Stimulated activated CD8-positive, alpha-beta memory T cell treated with anti-CD3 and anti-CD28 coated beads, Interleukin-15, amount 100 ng/mL, for 48 hours (primary cell): ENCODE measurements at places on chromosomes 3 and 15.

GRCh38 chr3:117892431-117892841 is 1142.2 kb downstream of the IGSF11 start:
- DNase-seq = no peak

DNA sequence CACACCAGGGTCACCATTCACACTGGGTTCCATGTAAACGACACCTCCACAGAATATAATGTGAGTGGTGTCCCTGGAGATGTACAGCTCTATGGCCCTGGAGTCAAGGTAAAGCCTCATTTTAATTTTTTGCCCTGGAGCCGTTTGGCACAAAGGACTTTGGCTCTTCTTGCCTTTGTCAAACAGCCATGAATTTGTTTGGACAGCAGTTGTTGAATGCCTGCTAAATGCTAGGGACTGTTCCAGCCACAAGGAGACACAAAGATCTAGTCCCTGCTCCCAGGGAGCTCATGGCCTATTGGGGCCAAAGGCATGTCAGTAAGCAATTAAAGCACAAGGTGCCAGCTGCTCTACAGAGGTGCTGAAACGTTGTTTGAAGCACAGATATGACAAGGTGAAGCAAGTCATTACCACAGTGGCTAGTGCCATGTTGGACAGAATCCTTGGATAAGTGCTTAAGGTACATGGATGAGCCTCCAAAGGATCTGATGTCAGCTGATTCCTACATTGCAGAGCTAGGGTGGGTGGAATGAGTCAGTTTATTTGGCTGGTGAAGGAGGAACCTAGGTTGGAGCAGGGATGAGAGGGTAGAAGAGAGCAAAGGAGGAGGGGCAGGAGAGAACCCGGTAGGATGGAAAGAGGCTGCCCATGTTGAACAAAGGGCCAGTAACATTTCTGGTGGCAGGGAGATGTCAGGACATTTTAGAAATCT is 171.9 kb upstream of the CTDSPL start:
- no peak for DNase-seq

GRCh38 chr15:45401665-45402161 is 23.4 kb upstream of the GATM start:
- no peak for DNase-seq

DNA sequence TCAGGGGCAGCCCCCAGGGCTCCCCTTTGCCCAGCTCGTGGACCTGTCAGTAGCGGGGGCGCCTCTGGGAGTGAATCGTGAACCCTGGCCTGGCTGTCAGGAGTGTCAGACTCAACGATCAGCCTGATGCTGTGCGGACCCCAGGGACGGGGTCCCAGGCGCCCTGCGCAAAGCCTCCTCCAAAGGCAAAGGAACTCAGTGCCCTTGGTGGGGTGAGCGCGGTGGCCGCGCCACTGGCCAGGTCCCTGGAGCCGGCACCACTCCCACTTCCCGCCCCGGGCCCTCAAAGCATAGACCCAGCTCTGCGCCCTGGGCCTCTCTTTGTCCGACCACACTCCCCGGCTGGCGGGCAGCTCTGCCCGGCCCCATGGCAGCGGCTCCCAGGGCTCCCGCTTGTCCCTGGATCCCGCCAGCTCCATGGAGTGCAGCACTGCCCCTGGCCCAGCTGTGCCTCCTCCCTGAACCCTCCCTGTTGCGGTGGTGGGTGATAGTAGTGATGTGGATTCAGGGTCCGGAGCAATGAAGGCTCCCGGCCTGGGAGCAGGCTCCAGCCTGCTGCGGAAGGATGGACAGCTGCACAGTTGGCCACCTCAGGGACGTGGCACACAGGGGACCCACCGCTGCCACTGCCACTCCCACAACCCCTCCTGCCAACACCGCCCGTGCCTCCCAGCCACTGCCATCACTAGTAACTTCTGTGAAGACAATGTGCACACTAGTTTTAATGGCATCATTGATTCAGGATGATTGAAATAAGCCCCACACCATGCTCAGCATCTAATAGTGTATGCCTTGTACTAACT is 263.8 kb downstream of the ZBBX start:
- DNase-seq = no peak

GRCh38 chr3:22734756-22735155 is 468.4 kb upstream of the UBE2E2 start:
- DNase-seq = no peak

DNA sequence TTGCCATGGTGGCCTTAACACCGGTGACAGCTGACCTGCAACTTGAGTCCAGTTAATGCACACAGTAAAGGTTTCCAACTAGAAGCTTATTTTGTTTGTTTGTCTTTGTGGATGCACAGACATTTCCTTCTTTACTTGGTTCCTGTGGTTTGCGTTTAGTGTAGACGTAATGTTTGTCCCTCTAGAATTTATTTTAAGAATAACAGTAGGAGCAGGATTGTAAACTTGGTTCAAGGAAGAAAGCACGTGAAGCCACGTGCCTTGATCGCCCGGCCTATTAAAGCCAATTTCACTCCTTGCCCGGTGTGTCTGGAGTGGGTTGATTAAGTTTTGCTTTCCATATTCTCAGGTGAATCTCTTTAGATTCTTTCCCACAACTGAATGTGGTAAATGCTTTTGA is 263.2 kb upstream of the C2CD4B start:
- no peak for DNase-seq

DNA sequence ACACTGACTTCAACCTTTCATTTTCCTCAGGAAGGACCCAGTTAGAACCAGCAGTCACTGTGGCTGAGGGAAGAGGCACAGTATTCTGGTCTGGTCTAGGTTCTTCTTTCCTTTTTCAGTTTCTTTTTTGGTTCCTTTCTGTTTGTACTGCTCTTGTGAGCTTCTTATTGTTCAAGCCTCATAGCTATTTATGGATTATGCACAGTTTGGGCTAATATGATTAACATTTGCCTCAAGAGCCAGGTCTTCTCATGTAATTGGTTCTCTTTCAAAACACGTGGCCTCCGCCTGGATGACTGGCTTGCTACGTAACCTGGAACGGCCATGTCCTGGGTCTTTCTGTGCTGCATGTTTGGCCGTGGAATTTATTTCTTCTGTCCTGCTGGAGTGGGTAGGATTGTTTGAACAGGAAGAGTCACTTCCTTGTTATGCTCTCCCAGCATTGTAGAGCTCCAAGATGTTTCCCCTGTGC is 43.3 kb downstream of the RBMS3 start:
- DNase-seq = no peak

DNA sequence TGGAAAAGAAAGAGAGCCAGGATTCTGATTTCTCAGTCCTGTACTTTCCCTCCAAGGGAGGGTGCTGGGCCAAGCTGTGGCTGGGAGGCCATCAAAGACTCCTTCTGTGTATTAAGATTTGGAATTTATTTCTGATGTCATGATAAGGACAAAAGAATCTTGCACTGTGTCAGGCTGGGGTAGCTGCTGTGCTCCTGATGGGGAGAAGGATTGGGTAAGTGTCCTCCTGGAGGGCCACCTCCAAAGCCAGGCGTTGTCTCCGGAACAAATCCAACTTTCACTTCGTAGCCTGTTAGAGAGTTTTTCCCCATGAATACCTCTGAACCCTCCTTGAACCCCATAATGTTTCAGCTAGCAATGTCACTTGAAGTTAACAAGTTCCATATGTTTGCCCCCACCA is 29.9 kb downstream of the CLDN11 start:
- no peak for DNase-seq

DNA sequence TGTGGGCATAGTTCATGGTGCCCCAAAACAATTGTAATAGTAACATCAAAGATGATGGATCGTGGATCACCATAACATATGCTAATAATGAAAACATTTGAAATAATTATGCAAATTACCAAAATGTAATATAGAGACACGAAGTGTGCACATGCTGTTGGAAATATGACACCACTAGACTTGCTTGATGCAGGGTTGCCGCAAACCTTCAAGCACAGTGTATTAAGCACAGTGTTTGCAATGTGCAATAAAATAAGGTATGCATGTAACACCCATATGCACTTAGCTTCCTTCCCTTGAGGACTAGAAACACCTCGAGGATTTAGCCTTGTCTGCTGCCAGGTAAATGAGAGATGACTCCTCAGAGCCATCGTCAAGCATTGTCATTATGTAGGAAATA is 10.9 kb upstream of the GJD2 start:
- DNase-seq = no peak

- no peak for DNase-seq
Measured at GRCh38 chr15:74892313-74892712, 2.5 kb downstream of the MPI start.

DNA sequence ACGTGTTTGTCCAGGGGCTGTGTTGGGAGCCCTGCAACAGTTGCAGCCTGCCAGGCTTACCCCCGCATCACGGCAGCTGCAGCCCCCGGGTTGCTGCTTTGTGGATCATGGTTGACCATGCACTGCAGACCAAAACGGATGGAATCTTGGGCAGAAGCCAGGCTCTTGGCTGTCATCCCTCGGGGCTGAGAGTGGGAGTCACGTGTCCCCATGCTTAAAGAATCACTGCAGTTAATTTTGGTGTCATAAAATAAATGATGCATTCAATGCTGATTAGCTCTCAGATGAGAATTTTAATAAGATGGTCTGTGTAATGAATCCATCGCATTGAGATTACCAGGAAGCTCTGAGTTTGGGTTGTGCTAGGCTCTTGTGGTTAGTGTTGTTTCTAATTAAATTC is 115.6 kb downstream of the CHDH start:
- no peak for DNase-seq

DNA sequence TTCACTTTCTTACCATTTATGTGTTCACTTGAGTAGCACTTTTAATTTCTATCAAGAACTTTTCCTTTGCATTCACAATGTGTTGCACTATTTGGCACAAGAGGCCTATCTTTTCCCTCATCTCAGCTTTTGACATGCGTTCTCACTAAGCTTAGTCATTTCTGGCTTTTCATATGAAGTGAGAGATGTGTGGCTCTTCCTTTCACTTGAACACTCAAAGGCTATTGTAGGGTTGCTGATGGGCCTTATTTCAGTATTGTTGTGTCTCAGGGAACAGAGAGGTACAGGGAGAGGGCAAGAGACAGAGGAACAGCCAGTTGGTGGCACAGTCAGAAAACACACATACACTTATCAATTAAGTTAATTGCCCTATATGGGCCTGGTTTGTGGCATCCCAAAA is 127.4 kb upstream of the MLF1 start:
- no peak for DNase-seq

GRCh38 chr3:106610362-106610959 is 741.6 kb upstream of the CBLB start:
- no peak for DNase-seq

- no peak for DNase-seq
Measured at GRCh38 chr3:114093016-114093380, 36.5 kb downstream of the QTRT2 start.

GRCh38 chr3:13537244-13537908 is 11.5 kb upstream of the FBLN2 start:
- no peak for DNase-seq

- DNase-seq = no peak
Measured at GRCh38 chr15:64038878-64039610, 7.2 kb downstream of the DAPK2 start.

- no peak for DNase-seq
Measured at GRCh38 chr3:80055306-80055705, 287.5 kb upstream of the ROBO1 start.

DNA sequence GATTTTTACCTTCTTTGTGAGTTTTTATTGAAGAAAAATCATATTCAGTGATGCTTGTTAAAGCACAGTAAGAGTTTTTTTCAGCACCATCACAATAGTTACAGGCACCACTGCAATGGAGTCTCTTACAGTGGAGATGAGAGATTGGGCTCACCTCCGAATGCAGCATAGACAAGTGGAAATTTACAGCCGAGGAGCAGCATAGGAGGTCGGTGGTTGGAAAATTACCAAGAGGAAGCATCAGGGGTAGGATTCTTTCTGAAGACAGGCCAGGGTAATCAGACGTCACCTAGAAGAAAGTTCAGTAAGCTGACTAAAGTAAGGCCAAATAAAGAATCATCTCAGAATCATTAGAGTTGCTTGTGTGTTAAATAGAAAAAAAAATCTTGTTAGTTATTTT is 491.6 kb downstream of the RBMS3 start:
- no peak for DNase-seq

GRCh38 chr15:47824147-47824546 is 106.8 kb downstream of the SEMA6D start:
- no peak for DNase-seq
